ENCODE measurements at places on chromosomes 3 and 15.

GRCh38 chr15:69852482-69852881 lies 245.2 kb downstream of the TLE3 start:
- H3K4me1 ChIP-seq, result peaks cover 24% of the 10 kb centered on the region
- peak overlapping the region; percentile 30 for H3K27ac ChIP-seq
- H3K36me3 ChIP-seq, result no peaks in the 10 kb centered on the region
- no peaks in the 10 kb centered on the region for H3K27me3 ChIP-seq

DNA sequence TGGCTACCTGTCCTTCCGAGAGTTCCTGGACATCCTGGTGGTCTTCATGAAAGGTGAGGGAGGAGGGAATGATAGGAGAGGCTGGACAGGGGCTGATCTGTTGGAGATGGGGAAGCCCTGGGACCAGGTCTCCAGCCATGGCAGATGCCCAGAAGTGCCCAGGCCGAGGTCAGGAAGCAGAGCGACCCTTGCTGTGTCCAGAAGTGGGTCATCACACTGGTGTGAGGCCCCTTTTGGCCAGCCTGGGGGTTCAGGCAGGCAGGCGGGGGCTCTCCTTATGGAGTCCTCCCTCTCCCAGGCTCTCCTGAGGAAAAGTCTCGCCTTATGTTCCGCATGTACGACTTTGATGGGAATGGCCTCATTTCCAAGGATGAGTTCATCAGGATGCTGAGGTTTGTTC lies 17.8 kb downstream of the DUOX1 start:
- H3K4me1 ChIP-seq, result no peaks in the 10 kb centered on the region
- H3K27me3 ChIP-seq, result peaks cover 13% of the 10 kb centered on the region
- DNase-seq, result no peak
- no peak overlapping the region for H3K4me3 ChIP-seq
- H3K36me3 ChIP-seq, result no peaks in the 10 kb centered on the region
- no peak overlapping the region for H3K27ac ChIP-seq

- no peak for DNase-seq
- H3K27ac ChIP-seq, result no peak overlapping the region
- no peaks in the 10 kb centered on the region for H3K36me3 ChIP-seq
- H3K4me3 ChIP-seq, result no peak overlapping the region
These were observed 94.0 kb upstream of the LRRN1 start for GRCh38 chr3:3705090-3705775.

GRCh38 chr3:42747581-42747980 lies 25.5 kb downstream of the CCDC13 start:
- H3K27me3 ChIP-seq, result no peaks in the 10 kb centered on the region
- no peaks in the 10 kb centered on the region for H3K36me3 ChIP-seq
- DNase-seq, result no peak
- H3K4me1 ChIP-seq, result peaks cover 12% of the 10 kb centered on the region
- H3K4me3 ChIP-seq, result no peak overlapping the region
- no peak overlapping the region for H3K27ac ChIP-seq

DNA sequence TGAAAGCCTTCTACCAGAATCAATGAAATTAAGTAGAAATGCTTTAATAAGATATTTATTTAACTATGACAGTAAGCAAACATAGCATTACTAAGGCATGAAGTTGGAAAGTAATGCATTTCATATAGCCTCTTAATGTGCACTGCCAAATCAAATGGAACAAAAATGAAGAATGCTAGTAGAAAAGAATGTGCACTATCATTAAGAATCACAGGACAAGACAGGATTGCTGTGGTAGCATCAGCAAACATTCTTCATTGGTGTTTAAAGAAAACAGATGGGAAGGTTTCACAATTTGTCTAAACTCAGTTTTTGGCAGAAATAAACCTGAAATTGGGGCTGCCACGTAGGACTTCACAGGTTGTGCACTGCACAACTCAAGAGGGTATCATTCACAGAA lies 168.9 kb downstream of the CNTN3 start:
- no peak overlapping the region for H3K4me3 ChIP-seq

DNA sequence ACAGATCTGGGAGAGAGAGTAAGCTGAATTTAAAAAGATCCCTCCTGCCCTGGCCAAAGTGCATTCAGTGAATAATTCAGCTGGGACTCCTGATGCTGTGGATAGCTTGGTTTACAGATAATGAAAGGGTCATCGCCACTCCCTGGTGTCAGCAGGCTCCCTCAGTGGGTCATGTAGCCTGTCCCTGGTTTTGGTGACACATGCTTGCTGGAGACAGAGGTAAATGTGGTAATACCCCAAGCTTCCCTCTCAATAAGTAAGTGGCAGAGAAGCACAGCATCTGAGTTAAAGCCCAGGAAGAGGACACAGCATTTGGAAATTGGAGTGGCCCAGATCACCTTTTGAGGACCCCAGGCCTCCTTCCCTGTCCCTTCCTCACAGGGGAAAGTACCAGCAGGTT lies 1.8 kb downstream of the TMEM115 start:
- peaks cover 26% of the 10 kb centered on the region for H3K4me1 ChIP-seq
- peak overlapping the region; percentile 76 for H3K4me3 ChIP-seq
- DNase-seq, result no peak

- peak overlapping the region; percentile 64 for H3K27ac ChIP-seq
- DNase-seq, result peak; percentile 96
- H3K27me3 ChIP-seq, result no peaks in the 10 kb centered on the region
- H3K4me1 ChIP-seq, result peaks cover 3% of the 10 kb centered on the region
- no peak overlapping the region for H3K4me3 ChIP-seq
These were observed 23.5 kb upstream of the RAP2B start for GRCh38 chr3:153138276-153139210.

GRCh38 chr3:179181021-179181472 lies 32.9 kb downstream of the PIK3CA start:
- H3K36me3 ChIP-seq, result no peaks in the 10 kb centered on the region
- H3K4me3 ChIP-seq, result no peak overlapping the region
- peaks cover 8% of the 10 kb centered on the region for H3K4me1 ChIP-seq
- H3K27ac ChIP-seq, result no peak overlapping the region
- DNase-seq, result peak; percentile 63

DNA sequence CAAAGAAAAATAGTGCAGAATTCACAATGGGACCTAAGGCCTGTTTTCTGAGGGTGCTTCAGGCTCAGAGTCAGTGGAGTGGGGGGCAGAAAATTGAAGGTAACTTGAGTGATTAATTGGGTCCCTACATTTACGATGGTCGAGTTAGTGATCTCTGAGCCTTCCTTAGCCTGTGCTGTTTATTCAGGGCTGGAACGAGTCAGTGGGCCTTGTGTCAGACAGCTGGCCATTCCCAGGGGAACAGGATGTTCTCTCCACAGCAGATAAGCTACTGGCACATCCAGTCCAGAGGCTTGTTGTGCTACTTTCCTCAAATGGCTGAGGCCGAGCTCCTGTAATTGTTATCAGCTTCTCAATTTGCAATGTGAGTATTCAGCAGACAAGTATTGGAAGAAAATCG lies 29.2 kb upstream of the CNTN3 start:
- no peaks in the 10 kb centered on the region for H3K27me3 ChIP-seq
- DNase-seq, result peak; percentile 65
- no peaks in the 10 kb centered on the region for H3K36me3 ChIP-seq
- no peak overlapping the region for H3K27ac ChIP-seq
- H3K4me3 ChIP-seq, result no peak overlapping the region

Data from IMR-90 (cell line).